ENCODE measurements at places on chromosomes 13 and 19.

DNA sequence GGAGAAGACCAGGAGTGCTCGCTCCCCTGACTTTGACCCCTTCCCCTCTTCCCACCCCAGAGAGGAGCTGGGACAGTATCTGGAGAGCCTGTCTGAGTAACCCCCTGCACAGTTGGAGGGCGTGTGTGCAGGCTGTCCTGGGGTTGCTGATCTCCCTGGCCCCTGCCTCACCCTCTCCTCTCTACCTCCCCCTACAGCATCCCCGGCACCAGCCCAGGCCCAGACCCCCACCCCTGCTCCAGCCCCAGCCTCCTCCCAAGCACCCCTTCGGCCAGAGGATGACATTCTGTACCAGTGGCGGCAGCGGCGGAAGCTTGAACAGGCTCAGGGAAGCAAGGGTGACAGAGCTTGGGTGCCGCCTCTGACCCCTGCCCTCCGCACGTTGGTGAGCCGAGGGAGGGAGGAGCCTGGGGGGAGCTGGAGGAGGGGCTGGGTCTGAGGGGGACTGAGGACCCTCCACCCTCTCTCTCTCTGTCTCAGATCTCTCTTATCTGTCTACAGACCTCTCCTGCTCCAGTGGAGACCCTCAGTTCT is 8.7 kb downstream of the PROSER3 start:
- DNase-seq = no peak

DNA sequence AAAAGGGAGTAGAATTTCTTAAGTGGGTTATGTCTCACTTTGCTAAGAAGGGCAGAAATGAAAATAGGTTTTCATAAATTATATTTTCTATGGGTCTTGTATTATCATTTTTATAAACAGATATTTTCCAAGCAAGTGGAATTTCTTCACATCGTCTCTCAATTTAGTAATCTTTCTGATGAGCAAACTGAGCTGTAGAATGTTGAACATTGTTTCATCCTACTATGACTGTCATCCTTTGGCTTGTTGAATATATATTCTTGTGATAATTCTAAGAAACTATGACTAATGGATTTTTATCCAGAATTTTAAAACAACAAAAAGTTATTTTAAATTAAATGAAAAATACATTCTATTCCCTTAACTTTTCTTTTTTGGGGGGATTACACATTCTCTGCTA is 313.8 kb downstream of the ENOX1 start:
- DNase-seq = no peak

DNA sequence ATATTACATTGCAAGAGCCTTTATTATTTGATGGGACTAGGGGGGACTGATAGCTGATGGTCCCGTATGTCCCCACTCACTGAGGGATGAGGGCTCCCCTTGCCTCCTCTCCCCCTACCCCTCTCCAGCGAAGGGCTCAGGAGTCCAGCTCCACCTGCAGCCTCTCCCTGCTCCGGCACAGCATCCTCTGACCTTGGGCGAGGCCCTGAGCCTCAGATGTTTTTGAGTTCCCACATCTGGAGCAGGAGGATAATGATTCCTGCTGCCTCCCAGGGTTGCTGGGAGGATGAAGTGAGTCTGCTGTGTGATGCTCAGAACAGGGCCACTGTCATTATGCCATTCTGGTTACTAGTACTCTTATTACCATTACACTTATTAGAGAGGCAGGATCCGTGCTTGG is 15.0 kb downstream of the PAK4 start:
- DNase-seq = no peak

GRCh38 chr19:41863209-41863931 is 3.3 kb downstream of the RPS19 start:
- DNase-seq = no peak

DNA sequence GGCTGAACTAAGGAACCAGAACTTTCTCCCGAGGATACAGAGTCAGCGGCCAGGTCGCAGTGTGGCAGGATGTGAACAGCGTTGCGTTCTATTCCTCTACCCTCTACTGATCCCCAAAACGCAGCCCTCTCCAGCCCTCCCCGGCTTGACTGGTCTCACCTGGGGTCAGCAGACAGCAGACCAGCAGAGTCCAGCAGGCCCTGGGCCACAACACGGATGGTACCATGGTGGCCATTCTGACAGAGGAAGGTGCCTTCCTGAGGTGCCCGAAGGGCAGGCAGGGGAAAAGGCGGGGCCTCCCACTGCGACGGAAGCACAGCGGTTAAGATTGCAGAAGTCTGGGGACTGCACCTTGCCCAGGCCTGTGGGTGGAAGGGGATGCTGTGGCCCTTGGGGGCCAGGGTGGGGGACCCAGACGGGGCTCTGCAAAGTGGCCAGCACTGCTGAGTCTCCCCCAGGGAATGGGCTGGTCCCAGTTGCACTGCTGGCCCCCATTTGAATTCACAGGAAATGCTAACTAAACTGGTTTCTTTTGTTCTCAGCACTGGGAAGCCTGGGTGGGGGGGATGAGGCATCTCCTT is at the start of gene ICAM3:
TSS of gene ICAM3 (minus strand) at position 245 of the 581 bp plus-strand sequence. CDS start at position 235, 10 bp downstream.
- DNase-seq = no peak

All from NCI-H1092 (cell line).